ENCODE measurements at places on chromosomes 3 and 15.
A peak's percentile ranks its signal among the peaks of the same experiment; 100 is the strongest.

- DNase-seq = peak; percentile 24
Measured at GRCh38 chr3:139353920-139354556, 10.2 kb downstream of the MRPS22 start.

- DNase-seq = no peak
Measured at GRCh38 chr15:78350058-78350457, 9.9 kb downstream of the CRABP1 start.

- peak; percentile 3 for DNase-seq
Measured at GRCh38 chr3:176514297-176514696, 683.0 kb downstream of the TBL1XR1 start.

DNA sequence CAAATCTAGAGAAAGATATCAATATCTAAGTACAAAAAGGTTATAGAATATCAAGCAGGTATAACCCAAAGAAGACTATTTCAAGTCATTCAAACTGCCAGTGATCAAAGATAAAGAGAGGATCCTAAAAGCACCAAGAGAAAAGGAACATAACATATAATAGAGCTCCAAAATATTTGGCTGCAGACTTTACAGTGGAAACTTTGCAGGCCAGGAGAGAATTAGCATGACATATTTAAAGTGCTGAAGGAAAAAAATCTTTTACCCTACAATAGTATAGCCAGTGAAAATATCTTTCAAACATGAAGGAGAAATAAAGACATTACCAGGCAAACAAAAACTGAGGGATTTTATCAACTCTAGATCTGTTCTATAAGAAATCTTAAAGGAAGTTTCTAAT is 254.3 kb upstream of the ARHGEF26 start:
- no peak for DNase-seq

DNA sequence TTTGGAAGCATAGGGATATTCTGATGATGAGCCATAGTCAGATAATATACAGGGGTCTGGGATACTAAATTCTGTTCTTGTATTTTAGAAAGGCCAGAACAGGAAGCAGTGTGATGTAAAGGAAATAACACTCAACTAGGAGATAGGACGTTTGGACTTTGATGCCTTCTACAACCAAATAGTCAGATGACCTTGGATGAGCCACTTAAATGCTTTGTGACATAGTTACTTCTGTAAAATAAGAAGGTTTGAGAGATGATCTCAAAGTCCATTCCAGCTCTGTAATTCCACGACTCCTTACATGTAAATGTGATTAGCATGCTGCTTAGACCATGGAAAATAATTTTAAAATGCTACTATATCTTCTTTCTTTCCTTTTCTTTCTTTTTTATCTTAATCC is 29.5 kb upstream of the CCDC54 start:
- no peak for DNase-seq

DNA sequence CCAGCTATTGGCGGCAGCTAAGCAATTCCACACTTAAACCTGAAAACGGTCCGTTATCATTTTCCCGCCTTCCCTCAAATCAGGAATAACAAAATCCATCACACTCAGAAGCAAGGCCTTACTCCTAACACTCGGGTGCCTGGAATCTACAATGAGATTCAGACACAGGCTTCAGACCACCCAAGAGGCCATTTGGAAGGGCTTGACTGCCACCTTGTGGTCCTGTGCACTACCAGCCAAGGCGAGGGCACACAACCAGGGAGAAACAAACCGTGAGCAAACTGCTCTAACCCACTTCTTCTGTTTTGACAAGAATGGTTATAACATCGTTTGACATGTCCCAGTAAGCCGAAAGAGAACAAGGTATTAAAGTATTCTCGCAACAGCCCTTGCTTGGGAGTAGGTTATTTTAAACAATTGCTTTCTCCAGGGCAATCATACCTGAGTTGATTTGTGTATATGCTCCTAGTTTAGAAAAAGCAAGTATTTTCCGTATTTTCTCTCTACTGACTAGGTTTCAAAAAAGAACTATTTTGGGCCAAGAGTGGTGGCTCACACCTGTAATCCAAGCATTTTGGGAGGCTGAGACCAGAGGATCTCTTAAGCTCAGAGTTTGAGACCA is 40.1 kb upstream of the TAFA4 start:
- DNase-seq = peak; percentile 63

GRCh38 chr15:63044645-63045464 is 2.3 kb downstream of the TPM1 start:
- DNase-seq = no peak

- peak; percentile 80 for DNase-seq
Measured at GRCh38 chr15:38002883-38003477, 68.5 kb downstream of the TMCO5A start.

- no peak for DNase-seq
Measured at GRCh38 chr15:99635794-99636193, 70.0 kb downstream of the MEF2A start.

DNA sequence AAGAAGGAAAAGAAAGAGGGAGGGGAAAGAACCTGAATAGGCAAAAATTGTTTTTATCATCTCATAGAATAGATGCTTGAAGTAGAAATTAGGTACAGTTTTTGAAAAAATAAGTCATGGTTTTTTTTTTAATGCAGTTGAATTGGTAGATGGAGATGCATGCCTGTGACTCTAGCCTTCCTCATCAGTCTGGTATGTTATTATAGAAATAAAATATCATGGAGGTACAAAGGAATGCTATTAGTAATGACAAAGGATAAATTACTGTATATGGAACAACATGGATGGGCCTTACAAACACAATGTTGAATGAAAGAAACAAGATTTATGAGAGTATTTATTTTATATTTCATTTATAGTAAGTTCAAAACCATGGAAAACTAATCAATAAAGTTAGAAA is 162.4 kb upstream of the GALNT15 start:
- no peak for DNase-seq

GRCh38 chr3:185470323-185470722 is 28.5 kb downstream of the TMEM41A start:
- DNase-seq = no peak

- no peak for DNase-seq
Measured at GRCh38 chr3:133505813-133506212, 67.7 kb upstream of the CDV3 start.

DNA sequence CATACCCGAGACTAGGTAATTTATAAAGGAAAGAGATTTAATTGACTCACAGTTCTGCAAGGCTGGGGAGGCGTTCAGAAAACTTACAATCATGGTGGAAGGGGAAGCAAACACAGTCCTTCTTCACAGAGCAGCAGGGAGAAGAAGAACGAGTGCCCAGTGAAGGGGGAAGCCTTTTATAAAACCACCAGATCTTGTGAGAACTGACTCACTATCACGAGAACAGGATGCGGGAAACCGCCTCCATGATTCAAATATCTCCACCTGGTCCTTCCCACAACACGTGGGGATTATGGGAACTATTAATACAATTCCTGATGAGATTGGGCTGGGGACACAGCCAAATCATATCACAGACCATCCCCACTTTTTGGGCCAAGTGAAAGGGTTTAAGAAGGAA is 58.8 kb upstream of the CTXND1 start:
- no peak for DNase-seq

DNA sequence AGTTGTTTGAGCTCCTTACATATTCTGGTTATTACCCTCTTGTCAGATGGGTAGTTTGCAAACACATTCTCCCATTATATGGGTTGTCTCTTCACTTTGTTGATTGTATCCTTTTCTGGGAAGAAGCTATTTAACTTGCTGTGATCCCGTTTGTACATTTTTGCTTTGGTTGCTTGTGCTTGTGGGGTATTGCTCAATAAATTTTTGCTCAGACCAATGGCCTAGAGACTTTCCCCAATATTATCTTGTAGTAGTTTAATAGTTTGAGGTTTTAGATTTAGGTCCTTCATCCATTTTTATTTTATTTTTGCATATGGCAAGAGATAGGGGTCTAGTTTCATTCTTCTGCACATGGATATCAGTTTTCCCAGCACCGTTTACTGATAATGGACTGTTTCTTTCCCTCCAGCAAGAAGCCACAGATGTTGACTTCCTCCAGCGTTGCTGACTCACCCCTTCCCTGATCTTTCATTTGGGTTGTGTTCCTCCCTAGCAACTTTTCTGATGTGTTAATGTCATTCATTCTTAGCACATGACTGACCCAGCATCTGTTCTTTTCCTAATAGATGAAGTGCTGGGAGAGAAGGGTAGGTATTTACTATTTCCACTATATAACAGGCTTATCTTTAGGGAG is 166.7 kb upstream of the SGO1 start:
- peak; percentile 1 for DNase-seq

DNA sequence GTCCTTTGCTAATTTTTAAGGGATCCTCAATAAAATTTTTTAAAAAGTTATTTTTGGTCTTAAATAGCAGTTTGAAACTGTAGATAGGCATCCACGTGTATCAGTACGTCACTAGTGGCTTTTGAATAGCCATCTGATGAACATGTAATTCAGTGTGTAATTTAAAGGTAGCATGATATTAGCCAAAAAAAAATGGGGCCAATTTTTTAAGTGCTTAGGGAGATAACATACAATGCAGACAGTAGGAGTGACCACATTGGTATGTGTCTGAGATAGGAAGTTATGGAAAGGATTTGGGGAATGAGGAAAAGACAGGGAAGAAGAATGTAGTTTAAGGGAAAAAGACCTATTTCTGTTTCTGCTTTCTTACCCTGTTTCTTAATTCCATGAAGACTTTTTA is 2.5 kb downstream of the AP4E1 start:
- DNase-seq = no peak

- DNase-seq = no peak
Measured at GRCh38 chr15:95609096-95609495, 721.4 kb upstream of the NR2F2 start.

GRCh38 chr3:122793568-122794416 is at the start of gene HSPBAP1:
Gene HSPBAP1 (minus strand): TSS chr3:122793831. CDS start chr3:122793680, 151 bp downstream.
- peak; percentile 92 for DNase-seq

DNA sequence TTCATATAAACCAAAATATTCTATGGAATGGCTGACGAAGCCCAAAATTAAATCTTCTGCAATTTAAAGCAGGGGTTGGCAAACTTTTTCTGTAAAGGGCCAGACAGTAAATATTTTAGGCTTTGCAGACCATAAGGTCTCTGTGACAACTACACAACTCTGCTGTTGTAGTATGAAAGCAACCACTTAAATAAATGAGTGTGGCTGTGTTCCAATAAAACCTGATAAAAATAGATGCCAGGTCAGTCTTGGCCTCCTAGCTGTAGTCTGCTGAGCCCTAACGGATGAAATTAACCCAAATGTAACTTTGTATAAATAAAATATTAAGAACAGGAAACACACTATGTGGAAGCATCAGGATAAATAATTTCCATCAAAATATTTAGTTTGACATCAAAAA is 104.2 kb downstream of the FBXL22 start:
- DNase-seq = no peak

GRCh38 chr3:124653071-124653796 is 77.0 kb upstream of the UMPS start:
- DNase-seq = no peak

DNA sequence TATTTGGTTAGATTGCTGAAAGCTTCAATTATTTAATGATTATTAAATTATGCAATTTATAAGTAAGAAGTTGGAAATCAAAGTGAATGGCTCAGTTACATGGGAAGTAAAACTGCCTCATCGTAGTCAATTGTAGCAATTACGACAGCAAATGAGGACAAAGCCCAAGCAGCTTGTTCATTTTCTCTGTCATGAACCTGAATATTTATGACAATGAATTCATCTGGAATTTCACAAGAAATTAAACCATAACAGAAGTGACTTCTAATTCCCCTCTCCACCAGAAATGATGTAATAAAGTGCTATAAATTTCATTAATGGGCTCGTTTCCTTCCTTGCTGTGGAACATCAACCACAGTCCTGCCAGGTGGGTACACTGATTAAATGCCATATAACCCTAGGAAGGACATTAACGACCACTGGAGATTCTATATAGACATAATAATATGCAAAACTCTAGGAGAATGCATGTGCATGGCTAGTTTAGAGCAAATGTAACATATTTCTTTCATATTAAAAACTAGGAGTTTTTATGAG is 273.8 kb upstream of the DCBLD2 start:
- DNase-seq = no peak

GRCh38 chr3:76131396-76132153 is 346.2 kb upstream of the ZNF717 start:
- no peak for DNase-seq

GRCh38 chr3:1955170-1955569 is 143.5 kb upstream of the CNTN4 start:
- no peak for DNase-seq

GRCh38 chr3:105835606-105836005 is 33.2 kb downstream of the CBLB start:
- DNase-seq = no peak

DNA sequence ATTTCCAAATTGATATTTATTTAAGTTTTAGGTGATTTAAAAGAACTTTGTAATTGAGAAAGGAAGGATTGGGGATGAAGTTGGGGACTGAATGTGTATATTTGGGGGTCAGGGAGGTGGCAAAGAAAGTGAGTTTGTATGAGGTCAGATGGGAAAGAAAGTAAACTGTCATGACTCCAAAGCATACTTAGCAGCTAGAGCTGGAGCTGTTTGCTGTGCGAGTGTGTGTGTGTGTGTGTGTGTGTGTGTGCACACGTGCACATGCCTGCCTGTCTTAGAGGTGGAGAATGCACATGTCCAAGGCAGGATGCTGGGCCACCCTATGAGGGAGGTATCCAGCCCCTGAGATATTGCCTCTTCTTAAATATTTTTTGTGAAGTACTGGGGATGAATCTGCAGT is 21.0 kb downstream of the BOC start:
- no peak for DNase-seq

- DNase-seq = peak; percentile 81
Measured at GRCh38 chr3:23239211-23240068, 36.3 kb downstream of the UBE2E2 start.

- DNase-seq = no peak
Measured at GRCh38 chr15:101773496-101774100, 29.7 kb upstream of the OR4F6 start.

DNA sequence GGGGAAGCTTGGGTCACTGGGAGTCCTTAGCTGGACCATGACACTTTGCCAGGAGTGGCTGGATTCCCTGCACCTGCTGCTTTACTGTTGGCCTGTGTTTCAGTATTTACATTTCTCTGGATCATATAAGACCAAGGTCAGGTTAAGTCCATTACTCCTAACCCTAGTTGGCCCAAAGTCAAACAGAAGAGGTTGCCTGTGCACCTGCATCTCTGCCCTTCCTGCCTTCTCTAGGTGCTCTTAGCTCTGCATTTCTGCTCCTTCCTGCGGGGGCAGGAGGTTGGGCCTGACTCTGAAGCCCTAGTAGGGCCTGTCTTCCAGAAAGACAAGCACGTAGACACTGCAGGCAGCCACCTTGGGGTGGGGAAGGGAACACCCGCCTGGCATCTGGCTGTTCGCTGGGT is 124.3 kb downstream of the RPLP1 start:
- DNase-seq = no peak

DNA sequence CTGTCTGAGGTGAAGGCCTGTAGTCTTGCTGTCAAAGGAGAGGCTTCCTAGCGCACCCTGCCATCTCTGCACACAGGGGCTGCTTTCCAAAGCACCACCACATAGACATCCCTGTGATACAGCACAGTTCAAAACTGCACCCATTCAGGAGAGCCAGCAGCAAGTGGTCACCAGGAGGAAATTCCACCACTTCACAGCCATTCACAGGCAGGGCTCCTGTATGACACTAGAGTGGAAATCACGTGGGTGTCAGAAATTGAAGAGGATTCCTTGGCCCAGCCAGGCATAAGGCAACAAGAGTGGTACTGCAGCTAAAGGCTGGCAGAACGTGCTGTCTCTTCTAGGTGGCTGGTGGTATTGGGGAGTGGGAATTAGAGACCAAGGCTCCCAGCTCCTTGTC is 102.8 kb downstream of the RFTN1 start:
- peak; percentile 51 for DNase-seq

GRCh38 chr3:114454551-114455251 is 160.9 kb downstream of the TIGIT start:
- no peak for DNase-seq

Measured in inflammatory macrophage treated with lipopolysaccharide for 4 hours (primary cell).